ENCODE measurements at places on chromosomes 5 and 9.
A peak's percentile ranks its signal among the peaks of the same experiment; 100 is the strongest.

- DNase-seq, result no peak
Observed at GRCh38 chr5:84685121-84685894, 300.6 kb upstream of the EDIL3 start.

GRCh38 chr9:24518545-24518944, 27.2 kb downstream of the IZUMO3 start:
- DNase-seq, result no peak

- DNase-seq, result no peak
Observed at GRCh38 chr5:34523387-34523726, 132.8 kb upstream of the RAI14 start.

DNA sequence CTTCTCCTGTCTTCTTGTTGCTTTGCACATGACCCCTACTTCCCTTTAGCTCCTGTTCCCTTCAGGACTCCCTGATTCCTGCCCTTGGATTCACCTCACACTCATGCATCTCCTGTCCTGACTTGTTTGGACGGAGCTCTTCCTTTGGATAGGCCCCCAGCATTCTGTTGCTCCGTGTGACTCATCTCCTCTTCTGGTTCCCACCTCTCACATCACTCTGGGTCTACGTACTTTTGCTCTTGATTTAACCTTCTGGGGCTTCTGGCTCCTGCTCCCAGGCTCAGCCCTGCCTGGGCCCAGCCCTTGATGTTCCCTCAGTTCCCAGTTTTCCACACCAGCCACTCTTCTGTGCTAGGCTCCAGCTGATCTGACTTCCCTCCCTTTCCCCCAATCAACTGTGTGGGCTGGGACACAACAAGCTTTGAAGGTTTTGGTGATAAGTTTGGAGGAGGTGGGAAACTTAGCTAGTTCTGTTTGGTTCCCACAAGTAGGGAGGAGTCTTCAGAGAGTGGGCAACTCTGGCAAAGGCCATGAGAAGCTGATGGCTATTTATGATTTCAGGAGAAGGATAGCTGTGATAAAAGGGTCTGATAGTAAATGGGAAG, 331.5 kb downstream of the ARHGEF28 start:
- no peak for DNase-seq

DNA sequence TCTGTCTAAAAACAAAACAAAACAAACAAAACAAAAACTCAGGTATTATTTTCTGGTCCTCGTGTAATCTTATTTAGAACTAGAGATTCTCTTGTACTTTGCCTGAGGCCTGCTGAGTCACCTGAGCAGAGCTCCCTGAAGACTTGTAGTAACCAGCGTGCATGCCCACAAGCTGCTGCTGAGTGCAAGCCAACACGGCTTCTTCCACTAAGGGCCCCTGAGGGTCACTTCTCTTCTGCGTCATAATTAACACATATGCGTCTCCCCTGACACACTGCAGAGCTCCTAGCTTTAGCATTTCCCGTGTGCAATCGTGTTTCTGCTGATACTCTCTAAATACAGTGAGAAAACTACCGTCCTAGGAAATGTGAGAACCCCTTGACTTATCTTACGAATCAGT, 10.9 kb upstream of the NDFIP1 start:
- DNase-seq, result no peak

- no peak for DNase-seq
Observed at GRCh38 chr5:37814699-37815098, 25.1 kb downstream of the GDNF start.

DNA sequence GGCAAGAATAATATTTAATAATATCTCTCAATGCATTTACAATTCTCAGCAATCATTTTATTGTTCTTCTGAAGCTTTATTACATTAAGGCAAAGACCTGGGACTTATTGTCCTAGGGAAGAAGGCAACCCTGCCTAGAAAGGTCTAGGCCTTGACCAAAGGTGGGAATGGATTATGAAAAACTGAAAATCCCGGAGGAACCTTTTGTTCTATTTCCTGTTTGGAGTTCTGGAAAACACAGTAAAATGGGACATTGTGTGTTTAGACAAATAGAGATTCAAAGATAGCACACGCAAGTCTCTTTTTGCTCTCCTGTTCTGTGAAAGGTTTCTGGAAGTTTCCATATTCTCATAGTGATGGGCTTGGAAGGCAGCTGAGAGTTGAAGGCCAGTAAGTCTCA, 31.1 kb downstream of the BAAT start:
- DNase-seq, result no peak

DNA sequence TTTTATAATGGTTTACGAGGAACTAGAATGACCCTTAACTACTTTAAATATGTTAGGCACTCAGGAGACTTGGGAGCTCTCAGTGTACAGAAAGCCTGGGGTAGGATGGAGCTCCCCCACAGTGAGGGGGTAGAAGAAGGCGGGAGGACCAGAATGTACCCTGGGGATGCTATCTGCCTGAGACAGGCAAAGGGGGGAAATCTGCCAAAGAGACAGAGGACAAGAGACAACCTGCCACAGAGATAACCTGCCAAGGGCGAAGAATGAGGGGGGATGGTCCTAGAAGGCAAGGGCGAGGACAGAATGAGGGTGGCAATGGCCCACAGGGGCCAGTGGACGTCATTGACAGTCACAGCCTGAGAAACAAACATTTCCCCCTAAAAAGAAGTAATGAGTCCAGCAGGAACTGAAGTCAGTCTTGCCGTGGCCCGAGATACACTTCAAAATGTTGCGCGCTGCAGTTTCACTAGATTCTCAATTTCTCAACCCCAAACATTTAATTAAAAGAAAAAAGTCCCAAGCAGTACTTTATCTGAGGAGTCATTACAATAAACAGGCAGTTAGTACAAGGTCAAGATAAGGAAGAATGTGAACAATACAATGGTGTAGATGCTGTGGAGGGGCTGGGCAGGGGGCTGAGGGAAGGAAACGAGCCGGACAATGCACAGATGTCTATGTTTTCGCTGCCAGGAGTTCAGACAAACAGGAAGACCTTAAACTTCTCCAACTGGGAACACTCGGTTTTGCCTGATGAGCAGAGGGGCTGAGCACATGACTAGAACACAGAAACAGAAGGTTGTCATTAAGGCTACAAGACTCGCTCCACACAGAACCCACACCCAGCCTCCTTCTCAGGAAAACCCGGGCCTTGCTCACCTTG, 125.0 kb downstream of the LHFPL2 start:
- DNase-seq, result no peak

GRCh38 chr5:32936329-32936728, 225.2 kb downstream of the NPR3 start:
- no peak for DNase-seq

DNA sequence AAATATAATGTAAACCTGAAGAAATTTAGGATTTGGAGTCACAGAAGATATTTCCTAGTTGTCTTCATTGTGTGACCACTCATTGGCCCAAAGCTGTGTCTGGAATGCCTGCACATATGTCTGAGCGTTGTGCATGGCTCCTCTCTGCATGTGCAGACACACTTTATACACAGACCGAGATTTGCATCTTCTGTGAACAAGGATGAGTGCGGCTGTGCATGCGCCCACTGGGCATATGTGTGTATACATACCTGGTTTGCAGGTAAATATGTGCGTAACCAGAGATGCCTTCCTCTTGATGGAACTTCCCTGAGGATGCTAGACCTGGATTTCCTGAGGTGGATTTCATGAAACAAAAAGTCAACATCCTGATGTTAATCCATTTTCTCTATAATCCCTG, 19.1 kb downstream of the PHF2 start:
- no peak for DNase-seq

- DNase-seq, result no peak
Observed at GRCh38 chr5:69504036-69504435, 11.4 kb downstream of the OCLN start.

DNA sequence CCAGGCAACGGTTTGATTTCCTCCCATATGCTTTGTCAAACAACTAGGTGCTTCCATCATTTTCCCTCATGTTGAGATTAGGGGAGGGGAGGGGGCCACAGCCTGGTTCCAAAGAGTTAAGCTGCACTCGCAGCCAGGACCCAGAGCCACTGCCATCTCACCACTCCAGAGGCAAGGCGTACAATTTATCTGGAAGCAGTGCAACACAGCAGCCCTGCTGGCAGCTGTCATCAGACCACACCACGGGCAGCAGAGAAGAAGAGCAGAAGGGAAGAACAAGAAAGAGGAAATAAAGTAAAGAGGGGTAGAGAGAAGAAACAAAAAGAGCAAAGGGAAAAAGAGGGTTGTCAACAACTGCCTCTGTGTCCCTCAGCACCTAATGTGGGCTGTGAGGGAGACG, 38.9 kb downstream of the MED27 start:
- DNase-seq, result no peak

GRCh38 chr5:133868946-133869518, 99.4 kb downstream of the C5orf15 start:
- DNase-seq, result peak; percentile 48

GRCh38 chr9:114437401-114437893, 49.7 kb upstream of the AKNA start:
- no peak for DNase-seq

DNA sequence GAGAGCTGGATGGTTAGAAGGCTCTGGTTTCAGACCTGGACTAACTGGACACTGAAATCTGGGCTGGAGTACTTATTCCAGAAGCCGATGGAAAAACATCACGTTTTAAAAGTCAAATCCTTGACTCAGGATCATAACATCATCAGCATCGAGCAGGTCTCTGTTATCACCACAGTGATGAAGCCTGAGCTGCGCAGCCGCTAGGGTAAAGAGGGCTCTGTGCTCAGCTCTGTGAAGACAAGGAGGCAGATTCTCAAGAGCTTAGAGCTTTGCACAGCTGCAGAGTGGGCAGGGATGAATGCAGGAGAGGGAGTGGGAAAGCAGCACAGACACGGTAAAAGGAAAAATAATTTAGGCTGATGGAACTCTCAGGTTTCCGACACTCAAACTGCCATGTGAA, 208.8 kb upstream of the TAS2R1 start:
- DNase-seq, result no peak

DNA sequence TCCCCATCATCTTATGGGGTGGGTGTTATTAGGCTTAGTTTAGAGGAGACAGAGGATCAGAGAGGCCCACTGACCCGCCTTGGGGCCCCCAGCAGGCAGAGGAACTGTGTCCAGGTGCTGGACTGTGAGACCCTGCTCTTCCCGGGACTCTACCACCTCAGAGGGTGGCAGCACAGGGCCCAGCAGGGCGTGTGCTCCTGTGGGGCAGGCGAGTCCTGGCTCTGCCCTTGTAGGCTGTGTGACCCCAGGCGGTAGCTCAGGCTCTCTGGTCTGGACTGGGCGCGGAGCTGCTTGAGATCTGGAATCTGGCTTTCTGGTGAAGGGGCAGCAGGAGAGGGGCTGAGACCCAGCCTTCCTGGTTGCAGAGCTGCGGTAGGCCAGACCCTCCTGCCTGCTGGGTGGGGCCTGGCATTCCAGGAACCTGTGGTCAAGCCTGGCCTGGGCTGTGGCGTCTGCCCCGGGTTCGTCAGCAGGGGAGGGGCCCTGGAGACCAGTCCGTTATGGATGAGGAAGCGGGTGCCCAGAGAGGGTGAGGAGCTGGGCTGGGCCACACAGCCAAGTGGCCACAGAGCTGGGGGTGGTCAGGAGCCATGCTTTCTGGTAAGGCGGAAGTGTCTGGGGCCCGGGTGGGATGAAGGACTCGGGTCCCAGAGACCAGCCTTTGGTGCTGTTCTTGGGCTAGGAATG, 46.5 kb downstream of the RXRA start:
- DNase-seq, result no peak

GRCh38 chr5:83472213-83472507, 616 bp downstream of the VCAN start:
- no peak for DNase-seq

- no peak for DNase-seq
Observed at GRCh38 chr9:120526534-120526933, 53.4 kb downstream of the CDK5RAP2 start.

GRCh38 chr9:117126871-117127270, 288.0 kb downstream of the ASTN2 start:
- DNase-seq, result no peak

GRCh38 chr5:79975422-79975821, 15.6 kb downstream of the MTX3 start:
- no peak for DNase-seq

DNA sequence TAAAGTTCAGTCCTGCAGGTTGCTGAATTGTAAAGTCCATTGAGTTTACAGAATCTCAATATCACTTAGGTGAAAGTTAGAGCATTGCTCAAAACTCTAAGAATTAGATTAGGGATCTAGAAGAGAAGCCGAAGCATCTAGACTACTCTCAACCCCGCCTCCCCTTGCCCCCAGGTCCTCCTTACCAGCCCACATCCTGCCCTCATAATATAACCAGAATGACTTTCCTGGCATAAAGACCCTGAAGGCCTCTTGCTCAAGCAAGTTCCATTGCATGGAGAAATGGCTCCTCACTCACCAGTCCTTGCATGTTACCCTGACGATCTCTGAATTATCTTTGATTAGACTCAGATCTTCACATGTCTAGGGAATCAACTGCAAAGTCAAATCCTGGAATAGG, 78.8 kb downstream of the SPATA31C2 start:
- DNase-seq, result no peak

- no peak for DNase-seq
Observed at GRCh38 chr9:28616310-28616709, 1043.0 kb upstream of the C9orf72 start.
